ENCODE measurements at places on chromosomes 3 and 15. TPM values are rescaled to one million over a fixed set of nuclear protein-coding genes. Genes with fewer than 3 reads are reported as not detected.

STIMATE gene
- 22.0 TPM for total RNA-seq

SHC4 gene
- total RNA-seq = 4.0 TPM

RTP3 gene
- total RNA-seq = not detected

TMEM108 gene
- total RNA-seq = not detected

GPR171 gene
- total RNA-seq = not detected

ARRDC4 gene
- total RNA-seq = 2.8 TPM

RASL12 gene
- total RNA-seq = 1.6 TPM

ST3GAL6 gene
- total RNA-seq = 6.9 TPM

GDPGP1 gene
- total RNA-seq = 6.3 TPM

GOLGA6L9 gene
- 1.0 TPM for total RNA-seq

RYK gene
- 62.8 TPM for total RNA-seq

PRR20G gene
- not detected for total RNA-seq

LRRC34 gene
- 6.6 TPM for total RNA-seq

GMNC gene
- total RNA-seq = 0.14 TPM

GOLGA6D gene
- total RNA-seq = not detected

ITIH1 gene
- not detected for total RNA-seq

TUSC2 gene
- total RNA-seq = 28.3 TPM

SPESP1 gene
- 2.4 TPM for total RNA-seq

MYH15 gene
- 1.3 TPM for total RNA-seq

AADACL2 gene
- not detected for total RNA-seq

TEX55 gene
- not detected for total RNA-seq

GUCA1C gene
- total RNA-seq = not detected

IP6K1 gene
- total RNA-seq = 52.1 TPM

RTP1 gene
- not detected for total RNA-seq

KLHL6 gene
- under 0.01 TPM for total RNA-seq

MST1R gene
- total RNA-seq = 0.43 TPM

TASOR gene
- total RNA-seq = 41.6 TPM

SPINK8 gene
- total RNA-seq = not detected

CIB1 gene
- 37.0 TPM for total RNA-seq

CTXN2 gene
- total RNA-seq = not detected

CPEB1 gene
- total RNA-seq = 5.9 TPM

CYB561D2 gene
- 38.1 TPM for total RNA-seq

SLC27A2 gene
- total RNA-seq = not detected

ABI3BP gene
- 1.4 TPM for total RNA-seq

TTC14 gene
- 30.4 TPM for total RNA-seq

CLDN18 gene
- not detected for total RNA-seq

EFHB gene
- total RNA-seq = not detected

GABRG3 gene
- not detected for total RNA-seq

ZDHHC19 gene
- not detected for total RNA-seq

AGBL1 gene
- not detected for total RNA-seq

ADPRH gene
- 3.7 TPM for total RNA-seq

OXTR gene
- total RNA-seq = 12.3 TPM

SUSD5 gene
- total RNA-seq = 0.66 TPM

KLF15 gene
- 0.29 TPM for total RNA-seq

SKOR1 gene
- total RNA-seq = 0.22 TPM

FETUB gene
- total RNA-seq = not detected

SLC12A1 gene
- not detected for total RNA-seq

CPN2 gene
- total RNA-seq = not detected

NANOGP8 gene
- not detected for total RNA-seq

CCRL2 gene
- not detected for total RNA-seq

PLS1 gene
- 2.1 TPM for total RNA-seq

BTLA gene
- not detected for total RNA-seq
